ENCODE measurements at places on chromosomes 3 and 15. TPM values are rescaled to one million over a fixed set of nuclear protein-coding genes. Genes with fewer than 3 reads are reported as not detected.

The DPPA2 gene
- not detected for total RNA-seq

The TSEN2 gene
- 6.3 TPM for total RNA-seq

The GPR156 gene
- 0.51 TPM for total RNA-seq

The MAGI1 gene
- 9.6 TPM for total RNA-seq

- no peak for DNase-seq
Observed at GRCh38 chr15:37372064-37372463, 271.7 kb upstream of the MEIS2 start.

- DNase-seq, result no peak
Observed at GRCh38 chr3:50340147-50340447, 539 bp downstream of the RASSF1 start.

GRCh38 chr3:151047636-151048035 lies 37.8 kb upstream of the MED12L start:
- DNase-seq, result no peak

GRCh38 chr3:66856533-66856932 lies 141.6 kb upstream of the KBTBD8 start:
- no peak for DNase-seq

- no peak for DNase-seq
Observed at GRCh38 chr15:89980896-89981295, 20.2 kb upstream of the ZNF710 start.

- no peak for DNase-seq
Observed at GRCh38 chr3:187696021-187696420, 6.3 kb downstream of the RTP2 start.

- no peak for DNase-seq
Observed at GRCh38 chr3:143476965-143477640, 357.5 kb downstream of the CHST2 start.

All from epithelial cell of proximal tubule (primary cell).